ENCODE measurements at places on chromosomes 7 and 10.
A peak's percentile ranks its signal among the peaks of the same experiment; 100 is the strongest.

DNA sequence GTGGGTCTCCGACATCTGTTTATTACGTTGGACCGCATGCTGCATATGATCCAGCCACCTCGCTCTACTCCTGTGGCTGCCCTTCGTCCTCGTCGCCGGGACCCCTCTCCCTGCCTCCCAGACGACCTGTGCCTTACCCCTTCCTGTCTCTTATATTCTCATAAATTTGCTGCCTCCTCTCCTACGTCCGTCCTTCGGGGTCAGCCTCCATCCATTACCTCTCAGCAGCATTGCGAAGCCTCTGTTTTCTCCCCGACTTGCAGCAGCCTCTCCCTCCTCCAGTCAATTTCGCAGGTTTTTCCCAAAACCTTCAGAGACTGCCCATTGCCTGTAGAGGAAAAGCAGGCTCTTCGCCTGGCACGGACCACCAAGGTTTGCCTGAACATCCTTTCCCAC lies 39.4 kb upstream of the LEP start:
- DNase-seq, result no peak

- DNase-seq, result no peak
Observed at GRCh38 chr7:11548532-11548931, 283.5 kb downstream of the THSD7A start.

DNA sequence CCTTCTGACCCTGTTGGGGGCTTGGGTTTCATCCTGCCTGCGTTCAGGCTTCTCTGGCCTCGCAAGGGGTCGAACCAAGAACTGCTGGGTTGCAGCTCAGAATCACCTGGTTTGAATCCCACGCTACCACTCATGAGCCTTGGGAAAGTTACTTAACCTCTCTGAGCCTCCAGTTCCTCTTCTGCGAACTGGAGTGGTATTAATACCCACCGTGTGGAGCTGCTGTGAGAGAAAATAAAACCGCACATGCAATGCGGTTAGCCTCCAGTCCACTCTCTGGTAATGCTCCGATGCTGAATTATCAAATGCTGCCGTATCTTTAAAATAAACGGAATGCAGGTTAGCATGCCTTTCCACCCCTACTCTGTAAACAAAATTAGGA lies 171.9 kb downstream of the ARHGAP12 start:
- peak; percentile 38 for DNase-seq

DNA sequence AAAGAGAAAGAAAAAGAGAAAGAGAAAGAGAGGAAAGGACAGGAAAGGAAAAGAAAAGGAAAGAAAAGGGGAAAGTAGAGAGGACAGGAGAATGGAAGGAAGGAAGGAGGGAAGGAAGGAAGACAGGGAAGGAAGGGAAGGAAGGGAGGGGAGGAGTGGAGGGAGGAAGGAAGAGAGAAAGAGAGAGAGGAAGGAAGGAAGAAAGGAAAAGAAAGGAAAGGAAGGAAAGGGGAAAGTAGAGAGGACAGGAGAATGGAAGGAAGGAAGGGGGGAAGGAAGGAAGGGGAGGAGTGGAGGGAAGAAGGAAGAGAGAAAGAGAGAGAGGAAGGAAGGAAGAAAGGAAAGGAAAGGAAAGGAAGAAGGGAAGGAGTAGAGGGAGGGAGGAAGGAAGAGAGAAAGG lies 96.4 kb upstream of the APBB1IP start:
- DNase-seq, result no peak

- DNase-seq, result no peak
Observed at GRCh38 chr10:126917975-126918908, 13.0 kb downstream of the DOCK1 start.

- DNase-seq, result no peak
Observed at GRCh38 chr7:111685349-111685748, 123.1 kb upstream of the IMMP2L start.

GRCh38 chr7:49243521-49243920 lies 319.2 kb downstream of the CDC14C start:
- DNase-seq, result no peak

GRCh38 chr10:91907033-91907594 lies 2.2 kb downstream of the FGFBP3 start:
- DNase-seq, result no peak

DNA sequence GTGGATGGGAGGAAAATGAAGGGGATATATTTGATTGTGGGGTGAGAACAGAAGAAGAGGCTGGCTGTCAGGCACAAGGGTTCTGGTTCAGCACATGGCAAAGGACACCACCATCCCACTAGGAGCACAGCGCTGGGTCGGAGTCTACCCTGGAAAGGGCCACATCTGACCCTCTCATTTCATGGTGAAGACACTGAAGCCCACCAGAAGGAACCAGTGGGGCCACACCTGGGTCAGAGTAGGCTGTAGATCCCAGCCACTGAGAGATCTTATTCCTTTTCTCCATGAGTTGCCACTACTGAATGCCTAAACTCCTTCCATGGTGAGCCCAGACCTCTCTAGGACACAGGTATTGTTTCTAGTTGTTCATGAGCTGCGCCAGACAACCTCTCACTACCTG lies 25.8 kb downstream of the SFTPD start:
- DNase-seq, result no peak

GRCh38 chr10:97647556-97647955 lies 7.1 kb downstream of the PI4K2A start:
- DNase-seq, result peak; percentile 62

DNA sequence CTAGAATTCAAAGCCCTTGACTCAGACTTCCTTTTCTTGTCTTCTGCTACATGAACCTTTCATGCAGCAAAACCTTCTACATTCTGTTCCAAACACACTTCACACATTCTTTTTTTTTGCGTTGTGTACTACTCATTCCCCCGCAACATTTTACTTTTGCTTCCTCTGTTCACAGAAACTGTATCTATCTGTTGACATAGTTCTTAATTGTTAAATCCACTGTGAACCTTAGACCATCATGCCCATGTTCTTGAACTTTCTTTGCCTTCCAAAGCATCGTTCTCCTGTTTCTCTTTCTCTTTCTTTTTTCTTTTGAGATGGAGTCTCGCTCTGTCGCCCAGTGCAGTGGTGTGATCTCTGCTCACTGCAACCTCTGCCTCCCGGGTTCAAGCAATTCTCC lies 14.2 kb downstream of the CCSER2 start:
- DNase-seq, result no peak

- DNase-seq, result no peak
Observed at GRCh38 chr10:108689891-108690290, 1233.4 kb downstream of the XPNPEP1 start.

DNA sequence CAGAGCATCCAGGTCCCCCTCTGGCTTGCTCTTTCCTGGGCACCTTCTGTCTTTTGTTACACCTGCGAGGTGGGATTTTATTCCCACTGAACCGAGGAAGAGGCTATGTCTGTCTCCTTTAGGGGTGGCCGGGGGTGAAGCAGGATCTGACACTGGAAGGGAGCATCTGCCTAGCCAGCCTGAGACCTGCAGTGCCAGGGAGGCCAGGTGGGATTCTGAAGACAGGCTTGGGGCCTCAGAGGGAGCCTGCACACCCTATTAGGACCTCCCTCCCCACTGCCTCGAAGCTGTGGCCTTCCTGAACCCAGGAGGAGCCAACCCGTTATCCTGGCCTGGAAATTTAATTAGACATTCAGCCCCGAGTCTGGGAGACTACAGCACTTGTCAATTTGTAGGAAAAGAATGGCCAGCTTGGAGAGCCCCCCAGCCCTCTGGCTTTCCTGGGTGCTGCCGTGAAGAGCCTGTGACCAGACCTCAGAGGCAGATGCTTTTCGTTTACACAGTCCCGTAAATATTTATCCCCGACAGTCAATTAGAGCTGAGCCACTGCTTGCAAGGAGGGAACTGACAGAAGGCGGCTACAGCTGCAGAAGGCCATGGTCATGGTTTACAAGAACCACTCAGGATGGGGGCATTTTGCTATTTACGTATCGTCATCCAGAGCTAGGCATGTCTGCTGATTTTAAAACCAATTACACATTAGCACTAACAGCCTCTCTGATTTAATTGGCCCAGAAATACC lies 19.7 kb downstream of the CHAT start:
- DNase-seq, result no peak

DNA sequence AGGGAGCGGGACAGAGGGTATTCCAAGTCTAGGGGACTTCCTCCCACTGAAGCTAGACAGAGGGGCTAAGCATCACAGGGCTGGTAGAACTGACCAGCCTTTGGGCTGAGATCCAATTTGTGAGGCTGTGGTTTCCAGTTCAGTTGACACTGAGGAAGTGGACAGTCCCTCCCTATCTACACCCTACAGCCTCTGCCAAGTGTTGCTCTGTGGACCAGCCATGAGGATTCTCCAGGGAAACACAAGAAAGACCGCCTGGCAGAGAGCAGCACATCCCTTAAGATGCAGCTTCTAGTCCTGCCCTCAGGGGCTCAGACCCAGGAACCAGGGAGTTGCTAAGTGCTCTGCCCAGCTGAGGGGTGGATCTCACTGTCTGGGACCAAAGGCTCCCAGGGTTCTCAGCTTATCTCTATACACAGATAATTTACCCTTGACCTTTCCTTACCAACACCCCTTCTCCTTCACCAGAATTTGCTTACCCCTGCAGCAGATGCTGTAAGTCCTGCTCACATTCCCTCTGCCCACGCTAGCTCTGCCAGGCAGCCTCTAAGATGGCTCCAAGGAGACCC lies 252.0 kb downstream of the SKIDA1 start:
- no peak for DNase-seq

DNA sequence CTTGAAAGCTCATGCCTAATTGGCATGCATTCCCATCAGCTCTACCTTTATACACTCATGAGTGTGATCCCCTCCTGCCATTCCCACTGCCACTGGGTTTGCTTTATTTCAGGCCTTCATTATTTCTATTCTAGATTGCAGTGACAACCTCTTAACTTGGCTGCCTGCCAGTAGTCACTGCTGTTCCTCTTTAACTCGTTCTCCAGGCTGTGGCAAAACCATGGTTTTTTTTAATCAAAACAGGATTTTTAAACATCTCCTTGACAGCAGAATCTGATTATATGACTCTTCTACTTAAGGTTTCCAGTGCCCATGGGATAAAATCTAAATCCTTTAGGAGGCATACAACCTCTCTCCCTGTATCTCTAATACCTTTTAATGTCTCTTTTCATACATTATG lies 223.7 kb upstream of the PCDH15 start:
- DNase-seq, result peak; percentile 9

DNA sequence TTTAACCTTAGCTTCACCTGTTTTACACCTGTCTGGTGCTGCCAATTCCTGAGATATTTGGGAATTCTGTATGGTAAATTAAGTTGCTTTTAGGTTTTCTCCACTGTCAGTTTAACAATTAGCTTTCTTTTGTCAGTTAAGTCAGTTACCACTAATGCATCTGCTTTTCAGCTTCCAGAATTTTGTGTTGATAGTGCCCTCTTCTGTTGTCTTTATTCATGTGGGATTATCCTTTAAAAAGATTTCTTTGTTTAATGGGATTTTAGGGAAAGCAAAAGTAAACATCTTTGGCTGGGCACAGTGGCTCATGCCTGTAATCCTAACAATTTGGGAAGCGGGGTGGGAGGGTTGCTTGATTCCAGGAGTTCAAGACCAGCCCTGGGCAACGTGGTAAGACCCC lies 8.1 kb downstream of the TFAM start:
- DNase-seq, result no peak

GRCh38 chr10:31536302-31536701 lies 217.3 kb downstream of the ZEB1 start:
- no peak for DNase-seq

GRCh38 chr10:48613016-48613415 lies 8.1 kb upstream of the ARHGAP22 start:
- peak; percentile 80 for DNase-seq

- DNase-seq, result no peak
Observed at GRCh38 chr10:99565166-99565565, 32.4 kb downstream of the NKX2-3 start.

- no peak for DNase-seq
Observed at GRCh38 chr7:64509583-64509982, 53.3 kb downstream of the ZNF680 start.

GRCh38 chr10:36333446-36333845 lies 691.4 kb upstream of the FZD8 start:
- DNase-seq, result no peak

DNA sequence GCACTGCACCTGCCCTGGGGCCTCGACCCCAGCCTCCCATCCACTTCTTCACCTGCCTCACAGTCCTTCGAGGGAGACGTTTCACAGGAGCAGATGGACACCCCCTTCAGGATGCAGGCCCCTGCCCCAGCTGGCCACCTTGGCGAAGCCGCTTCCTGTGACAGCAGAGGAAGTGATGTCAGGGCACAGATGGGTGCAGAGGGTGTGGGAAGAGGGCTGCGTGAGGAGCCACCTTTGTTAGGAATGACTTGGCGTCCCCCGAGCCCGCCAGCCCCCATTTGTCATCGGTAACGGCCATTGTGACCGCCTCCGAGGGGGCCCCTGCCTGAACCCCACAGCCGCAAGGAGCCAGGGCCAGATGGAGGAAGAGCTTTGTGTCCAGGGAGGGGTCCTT lies 47.4 kb upstream of the SLC29A3 start:
- no peak for DNase-seq

GRCh38 chr7:15707570-15707969 lies 21.1 kb upstream of the MEOX2 start:
- DNase-seq, result no peak

DNA sequence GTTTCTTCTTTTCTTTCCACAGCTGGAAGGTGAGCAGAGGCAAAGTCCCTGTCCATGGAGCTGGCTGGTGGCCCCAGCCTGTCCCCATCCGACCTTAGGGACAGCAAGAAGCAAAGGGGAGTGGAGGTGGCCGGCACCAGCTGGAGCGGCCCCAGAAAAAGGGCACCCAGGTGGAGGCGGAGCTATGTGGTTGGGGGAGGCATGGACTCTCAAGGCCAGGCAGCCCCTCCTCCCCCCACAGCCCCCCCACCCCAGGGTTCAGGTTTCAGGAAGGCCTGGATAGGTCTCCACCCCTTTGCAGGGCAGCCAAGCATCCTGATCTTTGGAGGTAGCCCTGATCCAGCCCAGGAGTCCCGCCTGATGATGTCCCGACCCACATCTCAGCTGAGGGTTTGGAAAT lies at the start of gene SSC4D:
Gene SSC4D, minus strand, starts transcription at position 161 of the 400 bp plus-strand sequence. CDS start 5,258 bp downstream, outside the sequence.
- DNase-seq, result no peak

- peak; percentile 33 for DNase-seq
Observed at GRCh38 chr7:96685353-96685752, 24.3 kb downstream of the SEM1 start.

Measured in suppressor macrophage treated with lipopolysaccharide for 4 hours (primary cell).